ENCODE measurements at places on chromosomes 6 and 20.
A peak's percentile ranks its signal among the peaks of the same experiment; 100 is the strongest.

GRCh38 chr20:24502661-24503060 lies 33.2 kb downstream of the SYNDIG1 start:
- DNase-seq: no peak

DNA sequence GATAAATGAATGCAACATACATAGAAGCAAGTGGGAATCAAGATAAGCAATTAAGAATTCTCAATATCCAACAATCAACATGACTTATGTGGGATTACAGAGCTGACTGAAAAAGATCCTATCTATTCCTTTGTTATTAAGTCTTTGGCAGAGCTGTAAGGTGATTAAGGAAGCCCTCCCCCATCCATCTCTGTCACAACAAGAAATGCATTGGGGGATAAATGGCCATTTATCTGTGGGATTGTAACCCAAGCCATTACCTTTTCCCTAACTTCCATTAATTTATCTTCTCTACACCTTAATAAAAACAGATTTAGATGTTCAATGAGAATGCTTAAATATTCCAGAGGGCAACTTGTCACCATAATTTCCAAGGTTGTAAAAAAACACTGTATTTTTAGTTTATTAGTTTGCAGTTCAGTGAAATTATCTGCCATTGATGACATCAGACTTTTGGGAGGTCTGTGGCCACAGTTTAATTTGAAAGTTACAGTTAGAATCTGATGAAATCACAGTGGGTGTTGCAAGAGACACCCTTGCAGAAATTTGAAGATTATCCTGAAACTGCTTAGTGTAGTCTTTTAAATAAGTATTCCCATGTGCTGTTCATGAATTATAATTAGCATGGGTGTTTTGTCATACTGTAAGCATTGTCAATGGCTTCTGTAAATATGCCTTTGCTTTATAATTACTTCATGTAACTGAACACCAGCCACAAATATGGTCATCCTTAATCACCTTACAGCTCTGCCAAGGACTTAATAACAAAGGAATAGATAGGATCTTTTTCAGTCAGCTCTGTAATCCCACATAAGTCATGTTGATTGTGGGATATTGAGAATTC lies 49.4 kb upstream of the FYN start:
- no peak for DNase-seq

DNA sequence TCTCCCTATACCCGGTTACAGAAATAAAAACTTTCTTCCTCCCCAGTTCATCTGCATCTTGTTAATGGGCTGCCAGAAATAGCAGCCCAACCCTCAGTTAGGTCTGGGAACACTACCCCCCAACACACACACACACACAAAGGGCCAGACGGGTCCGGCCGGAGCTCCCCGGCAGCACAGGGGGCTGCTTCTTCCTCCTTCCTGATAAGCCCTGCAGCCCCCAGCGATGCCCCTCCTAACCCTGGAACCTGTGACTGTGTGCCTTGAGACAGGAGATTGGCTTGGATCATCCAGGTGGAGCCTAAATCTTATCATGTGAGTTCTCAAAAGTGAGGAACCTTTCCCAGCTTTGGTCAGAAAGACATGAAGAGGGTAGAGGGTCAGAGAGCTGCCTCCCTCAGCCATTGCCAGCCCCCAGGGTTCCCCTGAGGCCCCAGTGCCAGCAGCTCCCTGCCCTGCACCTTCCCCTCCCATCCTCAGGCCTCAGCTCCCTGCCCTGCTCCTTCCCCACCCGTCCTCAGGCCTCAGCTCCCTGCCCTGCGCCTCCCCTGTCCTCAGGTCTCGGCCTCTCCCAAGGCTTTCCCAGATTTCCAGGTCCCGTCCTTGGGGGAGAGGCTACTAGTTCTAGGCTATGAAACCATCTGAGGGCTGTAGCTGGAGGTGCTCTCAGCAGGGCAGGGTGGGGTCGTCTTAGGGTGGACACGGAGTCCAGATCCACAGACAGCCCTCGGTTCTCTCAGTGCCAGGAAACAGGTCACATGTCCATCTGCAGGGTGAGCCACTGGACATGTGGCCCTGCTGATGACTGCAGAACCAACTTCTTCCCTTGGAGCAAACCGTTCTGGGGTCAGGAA lies 34.5 kb upstream of the CST7 start:
- DNase-seq: peak; percentile 6

GRCh38 chr20:33945391-33946081 lies 48.2 kb upstream of the RALY start:
- DNase-seq: no peak

- DNase-seq: no peak
Observed at GRCh38 chr6:14128012-14128411, 10.4 kb downstream of the CD83 start.
